ENCODE measurements at places on chromosomes 2 and 18.

DNA sequence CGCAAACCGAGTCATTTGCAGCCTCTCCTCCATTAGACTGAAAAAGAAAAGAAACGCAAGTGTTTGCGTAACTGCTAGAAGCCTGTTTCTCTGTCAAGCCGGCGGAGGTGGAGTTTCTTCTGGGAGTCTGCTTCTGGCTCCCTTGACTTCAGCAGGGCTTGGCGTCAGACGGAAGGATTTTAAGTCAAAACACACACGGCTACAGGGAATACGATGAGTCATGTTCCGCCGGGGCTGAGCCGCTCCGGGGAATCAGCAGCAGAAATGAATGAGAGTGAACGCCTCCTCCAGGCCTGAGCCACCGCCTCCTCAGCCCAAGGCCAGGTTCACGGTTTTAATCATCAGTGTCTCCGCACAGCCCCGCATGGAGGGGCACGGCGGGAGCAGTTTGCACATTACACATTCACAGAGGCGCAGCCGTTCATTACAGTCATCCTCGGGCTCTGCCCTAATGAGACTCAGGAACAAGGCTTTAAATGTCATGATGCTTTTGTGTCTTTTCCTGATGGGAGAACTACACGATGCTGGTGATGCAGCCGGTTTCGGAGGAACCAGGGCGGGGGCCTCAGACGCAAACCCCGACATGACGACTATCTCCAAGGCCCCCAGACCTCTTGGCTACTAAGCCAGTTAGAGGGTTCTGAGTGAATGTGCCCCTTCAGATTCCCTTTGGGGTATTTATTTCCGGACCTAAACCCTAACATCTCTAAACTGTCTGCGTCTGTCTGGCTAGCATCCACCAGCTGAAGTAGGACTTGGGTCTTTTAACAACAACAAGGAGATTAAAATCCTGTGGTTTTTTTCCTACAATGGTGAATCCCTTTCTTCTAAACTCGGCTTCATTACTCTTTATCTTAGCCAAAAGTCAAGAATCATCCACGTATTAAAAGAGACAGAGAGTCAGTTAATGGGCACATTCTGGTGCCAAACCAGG, 11.1 kb upstream of the SCG2 start:
- no peak for DNase-seq

- DNase-seq: no peak
Observed at GRCh38 chr2:234823877-234824376, 127.9 kb upstream of the SH3BP4 start.

DNA sequence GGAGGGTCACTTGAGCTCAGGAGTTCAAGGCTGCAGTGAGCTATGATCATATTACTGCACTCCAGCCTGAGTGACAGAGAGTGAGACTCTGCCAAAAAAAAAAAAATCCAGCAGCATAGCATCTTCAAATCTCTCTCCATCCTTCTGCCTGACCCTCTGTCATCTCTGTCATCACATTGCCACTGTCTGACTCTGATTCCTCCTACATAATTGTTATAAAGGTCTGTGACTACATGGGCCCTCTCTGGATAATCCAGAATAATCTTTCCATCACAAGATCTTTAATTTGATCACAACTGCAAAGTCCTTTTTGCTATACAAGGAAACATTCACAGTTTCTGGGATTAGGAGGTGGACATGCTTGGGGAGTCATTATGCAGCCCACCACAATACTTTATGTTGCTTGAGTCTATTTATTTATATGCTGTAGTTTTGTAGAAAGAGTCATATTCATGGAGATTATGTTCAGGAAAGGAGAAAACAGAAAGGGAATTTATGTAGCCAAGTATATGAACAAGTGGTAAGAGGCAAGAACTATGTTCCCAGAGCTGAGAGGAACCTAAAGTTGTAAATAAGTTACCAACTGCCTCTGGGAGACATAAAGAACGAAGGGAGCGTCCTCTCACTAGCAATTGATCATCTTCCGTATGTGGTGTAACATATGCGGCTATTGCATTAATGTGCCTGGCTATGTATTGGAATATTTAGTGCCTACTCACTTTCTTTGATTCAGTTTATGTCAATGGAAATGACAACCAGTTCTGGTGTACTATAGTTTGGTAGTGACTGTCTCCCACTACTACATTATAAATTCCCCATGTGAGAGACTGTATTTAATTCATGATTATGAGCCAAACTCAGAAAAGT, 21.5 kb downstream of the RND3 start:
- no peak for DNase-seq

GRCh38 chr2:170717991-170718589, 3.0 kb downstream of the SP5 start:
- no peak for DNase-seq

- no peak for DNase-seq
Observed at GRCh38 chr18:74331404-74331803, 15.8 kb downstream of the C18orf63 start.

DNA sequence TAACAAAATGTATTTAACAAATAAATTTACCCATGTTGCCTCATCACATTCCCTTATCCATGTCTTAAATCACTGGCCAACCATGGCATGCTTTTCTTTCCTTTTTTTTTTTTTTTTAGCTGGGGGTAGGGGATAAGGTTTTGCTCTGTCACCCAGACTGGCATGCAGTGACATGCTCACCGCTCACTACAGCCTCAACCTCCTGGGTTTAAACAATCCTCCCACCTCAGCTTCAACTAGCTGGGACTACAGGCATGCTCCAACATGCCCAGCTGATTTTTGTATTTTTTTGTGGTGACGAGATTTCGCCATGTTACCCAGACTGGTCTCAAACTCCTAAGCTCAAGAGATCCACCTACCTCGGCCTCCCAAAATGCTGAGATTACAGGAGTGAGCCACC, 266.4 kb downstream of the THSD7B start:
- no peak for DNase-seq

DNA sequence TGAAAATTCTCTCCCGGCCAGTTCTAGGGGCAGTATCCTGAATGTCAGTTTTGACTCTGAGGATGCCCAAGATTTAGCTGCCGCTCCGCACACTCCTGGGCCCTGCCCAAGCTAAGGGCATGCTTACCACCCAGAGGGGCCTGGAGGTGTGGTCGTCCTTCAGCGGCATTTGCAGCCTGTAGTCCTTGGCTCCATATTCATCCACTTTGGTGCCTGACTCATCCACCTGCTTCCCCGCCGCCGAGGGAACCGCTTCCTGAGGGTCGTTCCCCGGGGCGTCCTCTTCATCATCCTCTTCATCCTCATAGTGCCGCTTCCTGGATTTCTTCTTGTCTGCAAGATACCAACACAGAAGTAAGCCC, 577 bp downstream of the ERCC3 start:
- DNase-seq: no peak

DNA sequence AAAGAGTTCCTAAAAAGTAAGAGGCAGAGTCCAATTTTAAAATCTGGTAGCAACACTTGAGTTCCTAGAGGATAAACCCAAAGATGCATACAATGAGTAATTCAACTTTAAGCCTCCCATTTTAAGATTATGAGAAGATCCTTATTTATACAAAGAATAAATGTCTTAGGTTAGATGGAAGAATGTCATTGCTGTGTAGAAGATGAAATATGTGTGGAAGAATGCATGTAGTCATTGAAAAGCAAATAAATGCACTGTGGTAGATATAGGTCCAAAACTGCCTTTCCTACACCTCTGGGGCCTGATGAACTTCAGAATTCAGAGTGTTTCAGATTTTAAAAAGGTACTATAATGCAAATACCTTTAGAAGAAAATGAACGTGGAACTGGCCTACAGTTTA, 58.7 kb upstream of the LRP1B start:
- no peak for DNase-seq

GRCh38 chr2:26178746-26179436, 6.0 kb downstream of the GAREM2 start:
- DNase-seq: no peak

DNA sequence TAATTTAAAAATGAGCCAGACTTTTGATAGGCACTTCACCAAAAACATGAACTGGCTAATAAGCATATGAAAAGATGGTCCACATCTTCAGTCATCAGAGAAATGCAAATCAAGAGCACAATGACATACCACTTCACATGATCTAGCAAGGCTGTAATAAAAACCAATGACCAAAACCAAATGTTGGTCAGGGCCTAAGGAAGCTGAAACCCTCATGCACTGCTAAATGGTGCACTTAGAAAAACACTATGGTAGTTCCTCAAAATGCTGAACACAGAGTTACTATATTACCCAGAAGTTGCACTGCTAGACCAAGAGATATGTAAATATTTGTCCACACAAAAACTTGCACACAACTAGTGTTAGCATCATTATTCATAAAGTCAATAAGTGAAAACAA, 504.9 kb upstream of the SOX11 start:
- DNase-seq: no peak

- no peak for DNase-seq
Observed at GRCh38 chr2:33859811-33860461, 260.8 kb upstream of the FAM98A start.

DNA sequence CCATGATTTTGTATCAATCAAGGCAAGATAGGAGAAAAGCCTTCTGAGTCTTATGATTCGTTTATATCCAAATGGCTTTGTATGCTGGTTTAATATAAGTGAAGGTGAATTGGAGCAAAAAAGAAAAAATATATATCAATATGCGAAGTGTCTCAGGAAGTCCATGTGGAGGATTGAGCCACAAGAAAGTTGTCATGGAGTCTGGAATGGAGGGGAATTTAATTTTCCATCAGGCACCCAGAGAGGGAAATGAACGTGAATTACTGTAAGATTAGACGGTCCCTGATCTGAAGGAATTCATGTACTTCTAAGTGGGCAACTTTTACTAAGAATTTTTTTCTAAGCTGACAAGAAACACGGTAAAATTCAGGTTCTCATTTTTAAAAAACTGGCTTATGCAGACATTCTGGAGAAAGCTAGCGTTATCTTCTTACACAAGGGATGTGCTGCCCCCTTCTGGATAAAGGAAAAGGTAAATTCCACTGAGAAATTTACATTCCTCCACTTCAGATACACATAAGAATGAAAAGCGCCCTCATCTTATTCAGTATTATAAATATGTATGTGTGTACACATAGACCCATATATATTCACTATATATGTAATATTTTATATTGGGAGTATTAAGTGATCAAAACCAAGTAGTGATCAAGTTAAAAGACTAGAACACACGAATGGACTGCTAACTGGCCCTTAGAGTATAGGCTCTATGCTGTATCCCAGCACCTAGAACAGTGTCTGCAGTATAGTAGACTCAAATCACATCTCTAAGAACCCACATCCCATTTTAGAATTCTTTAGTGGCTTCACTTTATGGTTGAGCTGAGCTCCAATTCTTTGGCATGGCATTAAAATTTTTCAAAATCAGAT, 289.0 kb upstream of the TFPI start:
- no peak for DNase-seq

DNA sequence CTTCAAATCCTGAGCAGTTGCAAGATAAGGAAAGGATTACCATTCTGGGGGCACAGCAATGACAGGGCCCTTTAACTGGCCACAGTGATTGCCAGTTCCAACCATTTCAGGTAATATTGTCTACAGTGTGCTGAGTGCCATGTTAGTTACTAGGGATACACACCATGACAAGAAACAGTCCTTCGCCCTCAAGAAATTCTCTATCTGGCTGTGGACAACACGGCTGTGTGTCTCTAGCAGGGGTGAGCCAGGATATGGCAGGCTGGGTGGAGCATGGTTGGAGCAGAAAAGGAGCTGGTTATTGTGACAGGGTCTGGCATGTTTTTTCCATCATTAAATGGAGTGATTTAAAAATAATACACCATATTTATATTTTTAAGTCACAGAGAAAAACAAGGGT, 31.0 kb downstream of the TSPYL6 start:
- no peak for DNase-seq

GRCh38 chr2:11819235-11819729, 72.8 kb downstream of the LPIN1 start:
- no peak for DNase-seq

DNA sequence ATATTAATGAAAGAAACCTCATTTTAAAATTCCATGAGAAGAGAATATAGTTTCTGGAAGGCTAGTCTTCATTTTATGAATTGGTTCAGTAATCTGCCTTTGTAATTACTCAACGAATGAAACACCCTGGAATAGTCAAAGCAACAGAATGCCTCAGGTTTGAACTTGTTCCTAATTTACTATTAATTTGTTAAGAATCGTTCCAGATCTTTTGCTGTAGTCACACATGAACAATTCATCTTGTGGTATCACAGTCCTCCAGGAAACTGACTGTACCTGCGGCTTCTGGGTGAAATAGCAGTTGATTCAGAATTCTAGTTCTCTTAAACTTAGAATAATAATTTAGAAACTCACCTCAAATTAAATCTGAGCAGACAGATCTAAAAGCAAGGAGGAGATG, 282.7 kb upstream of the MAP2 start:
- DNase-seq: no peak

- DNase-seq: no peak
Observed at GRCh38 chr18:13289481-13290205, 71.1 kb downstream of the LDLRAD4 start.

- no peak for DNase-seq
Observed at GRCh38 chr2:86295066-86295465, 42.4 kb downstream of the REEP1 start.

- DNase-seq: no peak
Observed at GRCh38 chr2:190137561-190137960, 75.0 kb upstream of the MSTN start.

DNA sequence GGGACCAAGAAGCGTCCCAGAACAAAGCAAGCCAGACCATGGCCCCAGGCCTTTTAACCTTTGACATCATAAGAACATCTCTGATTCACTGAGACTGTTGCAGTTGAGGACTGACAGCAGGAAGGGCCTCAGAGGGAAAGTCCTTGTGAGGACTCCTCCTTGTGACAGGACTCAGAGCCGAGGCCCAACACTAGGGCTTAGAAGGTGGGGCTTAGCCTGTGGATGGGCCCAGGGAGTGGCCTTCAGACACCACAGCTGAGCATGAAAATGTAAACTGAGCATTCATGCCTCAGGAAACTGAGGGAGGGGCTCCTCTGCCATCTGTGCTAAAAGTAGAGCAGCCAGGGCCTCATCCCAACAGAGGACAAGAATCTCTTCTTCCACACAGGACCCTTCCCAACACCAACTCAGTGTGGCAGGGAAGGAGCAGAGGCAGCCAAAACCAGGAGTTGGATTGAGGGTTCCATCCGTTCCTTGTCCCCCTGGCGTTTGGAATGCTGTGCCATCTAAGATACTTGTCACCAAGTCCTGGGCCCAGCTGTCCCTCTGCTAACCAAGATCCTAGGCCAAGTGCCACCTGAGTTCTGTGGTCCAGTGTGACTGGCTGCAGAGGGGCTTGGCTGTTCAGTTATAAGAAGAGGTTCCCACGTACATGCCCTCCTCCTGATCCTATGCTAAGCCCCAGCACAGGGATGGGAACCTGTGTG, 37.5 kb upstream of the CAB39 start:
- DNase-seq: no peak

GRCh38 chr2:59066787-59067399, 825.8 kb upstream of the FANCL start:
- DNase-seq: no peak

DNA sequence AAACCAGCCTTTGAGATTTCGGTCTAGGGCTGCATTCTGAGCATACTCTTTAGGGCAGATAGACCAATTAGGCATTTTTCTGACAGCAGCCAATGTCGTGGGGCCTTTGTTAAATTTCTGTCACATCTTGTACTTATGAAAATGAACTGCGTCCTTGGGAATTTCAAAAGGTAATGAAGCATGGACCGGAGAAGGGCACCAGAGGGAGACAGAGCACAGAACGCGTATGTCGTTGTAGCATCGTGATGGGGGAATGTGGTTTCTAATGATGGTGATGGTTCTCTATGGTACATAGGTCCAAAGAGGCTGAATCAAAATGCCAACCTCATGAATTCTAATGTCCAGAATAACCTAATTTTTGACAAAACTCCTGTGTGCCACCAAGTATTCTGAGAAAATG, 483.9 kb upstream of the CRIM1 start:
- DNase-seq: no peak

All from stimulated activated CD8-positive, alpha-beta memory T cell treated with anti-CD3 and anti-CD28 coated beads, Interleukin-12 subunit alpha, Interleukin-12 subunit beta, amount 100 ng/mL, for 4 hours (primary cell).